ENCODE measurements at places on chromosomes 3 and 15.

DNA sequence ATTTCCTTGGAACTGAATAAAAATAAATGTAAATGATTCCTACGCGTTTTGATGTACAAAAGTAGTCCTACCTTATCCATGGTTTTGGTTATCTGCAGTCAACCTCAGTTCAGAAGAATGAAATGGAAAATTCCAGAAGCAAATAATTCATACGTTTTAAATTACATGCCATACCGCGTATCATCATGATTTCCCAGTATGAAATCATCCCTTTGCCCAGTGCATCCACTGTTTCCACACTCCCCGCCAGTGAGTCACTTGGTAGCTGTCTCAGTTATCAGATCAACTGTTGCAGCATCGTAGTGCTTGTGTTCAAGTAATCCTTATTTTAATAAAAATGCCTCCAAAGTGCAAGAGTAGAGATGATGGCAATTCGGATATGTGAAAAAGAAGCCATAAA lies 9.1 kb upstream of the MFSD1 start:
- no peak for DNase-seq

- DNase-seq: no peak
These were observed 419 bp downstream of the HYKK start for GRCh38 chr15:78507831-78508160.

DNA sequence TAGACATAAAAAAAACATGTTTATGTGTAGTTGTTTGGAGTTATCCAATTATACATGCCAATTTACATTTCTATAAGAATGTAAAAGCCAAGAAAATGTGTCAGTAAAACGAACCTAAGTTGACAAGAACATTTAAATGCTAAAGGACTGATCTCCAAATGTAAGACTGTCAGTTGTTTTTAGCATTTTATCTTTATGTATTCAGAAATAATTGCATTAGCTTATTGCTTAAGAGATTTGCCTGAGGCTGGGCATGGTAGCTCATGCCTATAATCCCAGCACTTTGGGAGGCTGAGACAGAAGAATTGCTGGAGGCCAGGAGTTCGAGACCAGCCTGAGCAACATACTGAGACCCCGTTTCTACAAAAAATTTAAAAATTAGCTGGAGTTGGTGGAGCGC lies 26.9 kb downstream of the PXK start:
- DNase-seq: no peak

- DNase-seq: no peak
These were observed 12.7 kb downstream of the ATP10A start for GRCh38 chr15:25850154-25851111.

GRCh38 chr15:80093854-80094418 lies 34.5 kb downstream of the ZFAND6 start:
- no peak for DNase-seq

- DNase-seq: no peak
These were observed 8.7 kb downstream of the DLG1 start for GRCh38 chr3:197289726-197290125.

DNA sequence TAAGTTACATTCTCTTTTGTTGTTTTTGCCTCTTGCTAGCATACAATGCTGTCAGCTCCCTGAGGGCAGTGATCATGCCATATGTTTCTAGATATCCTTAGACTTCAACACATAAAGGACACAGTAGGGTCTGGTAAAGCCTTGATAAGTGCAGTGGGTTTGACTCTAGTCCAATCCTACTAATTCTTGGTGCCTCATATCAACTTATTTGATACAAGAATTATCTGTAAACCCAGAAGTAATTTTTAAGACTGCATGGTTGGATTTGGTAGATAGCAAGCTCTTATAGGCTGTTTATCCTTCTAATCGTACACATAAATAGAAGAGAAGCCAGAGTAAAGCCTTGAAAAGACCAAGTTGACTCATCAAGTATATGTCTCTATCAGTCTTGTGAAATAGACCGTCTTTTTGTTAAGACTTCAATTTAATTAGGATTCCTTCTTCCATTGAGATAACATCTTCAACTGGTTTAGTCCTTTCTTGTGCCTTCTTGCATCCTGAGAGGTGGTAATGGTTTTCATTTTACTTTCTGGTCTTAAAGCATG lies 265.6 kb upstream of the CDIN1 start:
- DNase-seq: no peak

DNA sequence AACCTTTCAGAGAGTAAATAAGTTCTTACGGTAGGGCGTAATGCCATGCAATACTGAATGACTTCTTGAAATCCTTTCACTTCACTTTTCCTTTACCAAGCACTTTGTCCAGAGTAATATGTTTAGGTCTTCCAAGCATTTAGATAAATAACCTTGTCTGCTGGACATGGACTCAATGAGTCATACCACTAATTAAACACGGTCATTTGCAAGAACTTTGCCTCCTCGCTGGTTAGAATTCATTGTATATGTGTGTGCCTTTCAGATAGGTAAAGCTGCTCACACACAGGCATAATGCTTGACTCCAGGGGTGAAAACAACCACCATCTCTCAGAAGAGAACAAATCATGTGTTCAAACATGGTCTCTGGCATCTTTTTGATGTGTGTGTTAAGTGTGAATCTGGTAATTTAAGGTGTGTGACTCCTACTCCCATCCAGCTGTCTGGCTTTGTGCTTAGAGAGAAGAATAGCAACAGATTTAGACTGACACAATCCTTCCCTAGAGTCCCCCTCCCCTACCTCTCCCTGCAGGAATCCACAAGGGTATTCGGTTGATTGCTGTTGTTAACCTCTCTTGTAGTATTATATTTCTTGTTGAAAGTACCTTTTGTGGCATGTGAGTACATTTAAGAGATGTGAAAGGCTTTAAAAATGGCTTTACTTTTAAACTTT lies 419.0 kb downstream of the CNTN4 start:
- no peak for DNase-seq

DNA sequence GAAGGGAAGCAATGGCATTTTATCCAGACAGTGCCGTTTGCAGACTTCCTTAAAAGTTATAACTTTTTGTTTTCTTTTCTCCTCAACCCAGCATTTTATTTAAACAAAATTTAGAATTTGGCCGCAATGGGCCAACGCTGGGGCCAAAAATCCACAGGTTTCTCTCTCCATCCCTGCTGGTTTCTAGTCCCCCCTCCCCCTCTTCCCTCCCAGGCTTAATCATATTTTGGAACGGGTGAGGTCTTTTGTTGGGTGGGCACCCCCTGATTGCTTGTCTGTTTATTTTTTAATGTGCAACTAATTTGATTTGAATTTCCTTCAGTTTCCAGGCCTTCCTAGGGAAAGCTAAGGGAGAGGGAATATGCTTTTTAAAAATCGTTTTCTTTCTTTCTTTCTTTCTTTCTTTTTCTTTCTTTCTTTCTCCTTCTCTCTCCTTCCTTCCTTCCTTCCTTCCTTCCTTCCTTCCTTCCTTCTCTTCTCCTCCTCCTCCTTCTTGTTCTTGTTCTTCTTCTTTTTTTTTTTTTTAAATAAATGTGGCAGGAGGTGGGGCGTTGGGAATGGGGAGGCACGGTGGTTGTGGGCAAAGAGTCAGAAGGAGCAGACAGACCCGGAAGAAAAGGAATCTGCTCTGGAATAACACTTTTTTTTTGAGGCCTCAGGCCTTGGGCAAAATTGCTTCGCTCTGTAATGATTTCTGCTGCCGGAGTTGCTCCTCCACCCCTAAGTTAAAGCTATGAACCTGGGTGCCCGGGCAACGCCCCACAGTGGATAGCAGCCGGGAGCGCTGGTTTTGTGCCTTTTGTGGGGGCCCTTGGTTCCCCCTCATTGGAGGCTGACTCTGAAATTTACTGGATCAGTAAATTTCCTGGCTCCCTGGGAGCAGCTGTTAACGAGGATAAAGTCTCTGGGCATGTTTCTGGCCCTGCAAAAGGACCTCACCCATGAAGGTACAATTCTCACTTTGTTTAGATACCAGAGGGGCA lies 1.9 kb downstream of the FNDC3B start:
- no peak for DNase-seq

GRCh38 chr3:110391640-110392395 lies 679.8 kb upstream of the NECTIN3 start:
- no peak for DNase-seq

GRCh38 chr3:73365756-73366397 lies 258.9 kb downstream of the PDZRN3 start:
- DNase-seq: no peak

DNA sequence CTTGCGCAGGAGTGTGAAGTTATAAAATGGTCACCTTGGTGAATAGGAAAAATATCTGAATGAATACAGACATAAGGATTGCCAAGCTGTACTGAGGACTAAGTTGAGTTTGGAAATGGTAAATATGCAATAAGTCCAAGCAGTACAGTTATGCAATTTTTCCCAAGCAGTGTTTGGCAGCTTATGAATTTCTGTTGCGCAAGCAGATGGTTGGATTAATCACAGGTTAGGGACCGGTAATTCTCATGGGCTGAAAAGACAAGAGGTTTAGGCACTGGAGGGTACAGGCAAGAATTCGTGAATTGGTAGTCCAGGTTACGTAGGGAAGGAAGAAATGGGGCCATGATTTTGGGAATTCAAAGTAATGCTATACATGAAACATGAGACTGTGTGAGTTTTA lies 210.3 kb downstream of the RAP2B start:
- no peak for DNase-seq

DNA sequence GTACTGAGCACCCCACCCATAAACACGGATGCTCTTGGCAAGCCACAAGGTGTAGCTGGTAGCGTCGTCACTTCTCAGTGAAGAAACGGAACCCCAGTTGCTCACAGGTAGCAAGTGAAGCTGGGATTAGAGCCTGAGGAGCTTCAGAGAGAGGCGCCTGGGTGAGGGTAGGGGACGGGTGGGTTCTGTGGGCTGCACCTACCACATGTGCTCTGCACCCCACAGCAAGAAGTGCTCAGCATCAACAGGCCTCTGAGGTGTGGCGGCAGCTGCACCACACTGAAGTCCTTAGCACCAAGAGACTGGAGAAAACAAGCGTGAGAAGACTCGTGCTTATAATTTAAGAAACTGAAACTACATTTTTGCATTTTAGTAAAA lies 9.8 kb downstream of the MAP6D1 start:
- no peak for DNase-seq

- no peak for DNase-seq
These were observed 1.6 kb downstream of the EIF4E3 start for GRCh38 chr3:71723452-71724170.

DNA sequence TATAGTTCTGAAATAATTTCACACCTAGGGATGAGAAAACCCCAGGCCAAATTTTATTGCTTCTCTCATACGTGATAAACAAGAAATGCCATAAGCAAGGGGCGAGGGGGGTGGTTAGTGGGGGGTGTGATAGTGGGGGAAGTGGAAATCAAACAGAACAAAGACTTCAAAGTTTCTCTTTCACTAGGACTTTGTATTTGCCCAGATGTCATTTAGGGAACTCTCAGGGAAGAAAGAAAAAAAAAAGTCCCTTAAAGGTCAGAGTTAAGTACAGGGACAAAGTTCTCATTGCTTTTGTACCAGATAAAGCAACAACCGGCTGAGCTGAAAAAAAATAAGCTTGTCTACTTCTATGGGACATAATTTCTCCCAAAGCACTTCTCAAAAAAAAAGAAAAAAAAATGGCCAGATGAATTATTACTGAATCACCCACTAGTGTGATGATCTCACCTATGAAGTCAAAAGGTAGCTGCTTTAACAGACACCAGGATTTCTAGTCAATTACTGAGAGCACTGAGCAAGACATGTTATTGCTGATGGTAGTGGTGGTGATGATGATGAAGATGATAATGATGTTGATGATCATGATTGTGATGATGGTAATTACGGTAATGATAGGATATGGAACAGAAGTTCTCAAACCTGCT lies 56.2 kb downstream of the FHIT start:
- no peak for DNase-seq

DNA sequence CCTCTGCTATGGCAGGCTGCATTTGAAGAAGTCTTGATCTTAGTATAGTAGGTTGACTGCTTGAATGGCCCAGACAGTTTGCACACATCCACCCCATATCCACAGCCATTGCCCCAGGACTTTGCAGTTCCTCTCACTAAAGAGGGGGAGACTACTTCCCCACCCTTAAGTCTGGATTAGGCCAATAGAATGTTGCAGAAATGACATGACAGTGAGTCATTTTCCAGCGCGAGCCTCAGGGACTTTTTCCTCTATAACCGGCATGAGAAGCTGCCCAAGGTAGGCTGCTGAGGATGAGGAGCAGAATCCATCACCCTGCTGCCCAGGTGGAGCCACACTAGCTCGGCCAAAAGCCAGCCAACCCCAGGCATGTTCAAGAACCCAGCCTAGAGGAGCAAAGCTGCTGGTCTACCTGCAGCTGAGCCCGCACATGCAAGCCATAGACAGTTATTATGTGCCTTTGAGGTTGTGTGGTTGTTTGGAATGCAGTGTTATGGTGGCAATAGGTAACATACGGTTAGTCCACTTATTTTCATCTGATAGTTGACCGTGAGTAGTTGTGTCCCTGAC lies 113.9 kb downstream of the TLE3 start:
- DNase-seq: no peak

DNA sequence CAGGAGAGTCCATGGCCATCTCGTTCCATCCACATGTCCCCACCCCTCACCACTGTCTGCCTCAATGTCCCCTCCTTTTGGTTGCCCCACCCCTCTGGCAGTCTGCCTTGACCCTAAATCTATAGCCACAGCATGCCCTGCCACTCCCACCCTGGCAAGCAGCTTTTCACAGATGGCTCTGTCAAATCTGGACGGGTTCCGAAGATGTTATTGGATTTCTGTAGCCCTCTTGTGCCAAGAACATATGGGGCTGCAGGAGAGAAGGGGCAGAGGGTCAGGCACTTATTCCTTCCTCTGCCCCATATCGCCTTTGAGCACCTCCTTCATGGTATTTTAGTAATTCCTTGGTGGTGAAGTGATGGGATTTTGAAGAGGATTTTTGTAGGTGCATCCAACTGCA lies 57.1 kb downstream of the EPHB1 start:
- no peak for DNase-seq

GRCh38 chr15:68695061-68695595 lies 116.3 kb downstream of the CORO2B start:
- DNase-seq: no peak

GRCh38 chr15:74954515-74954914 lies 2.1 kb downstream of the RPP25 start:
- DNase-seq: no peak

DNA sequence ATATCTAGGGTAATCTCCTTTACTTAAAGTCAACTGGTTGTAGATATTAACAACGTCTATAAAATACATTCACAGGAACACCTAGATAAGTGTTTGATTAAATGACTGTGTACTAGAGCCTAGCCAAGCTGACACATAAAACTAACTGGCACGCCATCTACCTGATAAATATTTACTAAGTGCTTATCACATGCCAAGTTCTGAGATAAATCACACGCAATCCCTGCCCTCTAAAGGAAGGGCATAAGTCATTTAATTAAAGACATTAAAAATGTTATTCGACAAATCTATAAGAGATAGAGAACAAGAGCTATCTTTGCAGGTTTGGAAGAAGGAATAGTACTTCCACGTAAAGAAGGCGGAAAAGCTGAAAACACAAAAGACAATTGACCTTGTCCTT lies 11.1 kb upstream of the MB21D2 start:
- DNase-seq: no peak

GRCh38 chr15:81341351-81341750 lies 17.4 kb upstream of the STARD5 start:
- DNase-seq: no peak

DNA sequence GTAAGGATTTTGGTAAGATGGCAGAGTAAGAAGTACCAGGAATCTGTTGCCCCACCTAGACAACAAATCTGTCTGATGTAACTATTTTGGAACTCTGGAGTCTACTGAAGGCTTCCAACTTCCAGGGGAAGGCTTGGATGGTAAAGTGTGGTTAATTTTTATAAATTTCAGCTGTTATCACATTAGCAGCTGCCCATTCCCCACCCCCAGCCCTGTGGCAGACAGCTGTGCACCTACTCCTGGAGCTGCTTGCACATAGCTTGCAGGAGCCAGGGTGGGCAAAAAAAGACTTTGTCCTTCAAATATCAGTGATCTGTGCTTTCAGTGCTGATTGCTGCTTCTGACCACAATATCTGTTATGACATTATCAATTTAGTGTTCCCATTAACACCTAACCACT lies 47.4 kb downstream of the FRMD5 start:
- no peak for DNase-seq
